ENCODE measurements at places on chromosomes 13 and 19. TPM values are rescaled to one million over a fixed set of nuclear protein-coding genes. Genes with fewer than 3 reads are reported as not detected.

The MTUS2 gene
- total RNA-seq, result 7.1 TPM

- no peaks in the 10 kb centered on the region for H3K27me3 ChIP-seq
- H3K4me1 ChIP-seq, result peaks cover 29% of the 10 kb centered on the region
- H3K4me3 ChIP-seq, result no peak overlapping the region
These were observed 2.5 kb downstream of the RPS19 start for GRCh38 chr19:41862445-41862986.

The F10 gene
- total RNA-seq, result 15.0 TPM

The FGF14 gene
- 2.1 TPM for total RNA-seq

The SULT2A1 gene
- not detected for total RNA-seq

- no peaks in the 10 kb centered on the region for H3K4me1 ChIP-seq
- no peak for DNase-seq
- H3K4me3 ChIP-seq, result no peak overlapping the region
These were observed 199.6 kb upstream of the IRS2 start for GRCh38 chr13:109985871-109986450.

DNA sequence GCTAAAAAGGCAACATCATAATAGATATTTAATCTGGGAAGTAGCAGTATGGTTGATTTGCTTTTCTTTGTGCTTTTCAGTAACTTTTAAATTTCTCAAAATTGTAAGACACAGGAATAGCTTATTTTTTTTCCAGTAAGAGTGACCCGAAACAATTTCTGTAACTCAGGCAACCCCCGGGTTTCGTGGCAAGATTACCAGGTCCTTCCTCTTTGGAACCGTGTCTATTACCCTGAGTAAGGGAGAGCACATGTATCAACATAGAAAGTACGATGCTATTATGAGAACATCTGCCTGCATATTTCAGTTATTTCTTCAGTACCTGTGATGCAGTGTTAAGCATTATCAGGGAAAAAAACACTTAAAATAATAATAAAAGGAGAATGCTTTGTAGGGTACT, 64.1 kb downstream of the DOCK9 start:
- peaks cover 22% of the 10 kb centered on the region for H3K4me1 ChIP-seq
- no peak overlapping the region for H3K4me3 ChIP-seq
- no peak for DNase-seq
- H3K27ac ChIP-seq, result no peak overlapping the region
- no peaks in the 10 kb centered on the region for H3K27me3 ChIP-seq
- peaks cover 9% of the 10 kb centered on the region for H3K36me3 ChIP-seq

The PGLYRP2 gene
- not detected for total RNA-seq

DNA sequence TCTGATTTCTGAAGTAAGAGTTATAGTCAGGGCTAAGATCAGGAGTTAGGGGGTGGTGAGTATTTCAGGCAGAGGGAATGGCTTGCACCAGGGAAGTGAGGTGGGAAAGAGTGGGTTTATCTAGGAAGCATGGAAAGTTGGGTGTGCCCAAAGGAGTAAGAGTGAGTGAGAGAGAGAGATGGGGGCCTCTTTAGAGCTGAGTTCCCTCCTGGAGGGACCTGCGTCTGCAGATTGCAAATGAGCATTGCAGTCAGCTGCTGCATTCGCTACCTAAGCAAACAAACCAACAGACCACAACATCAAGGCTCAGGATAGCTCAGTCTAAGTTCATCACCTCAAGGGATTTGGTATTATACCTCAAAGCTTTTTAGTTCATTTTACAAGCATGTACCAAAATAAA, 405.8 kb downstream of the FGF9 start:
- H3K36me3 ChIP-seq, result no peaks in the 10 kb centered on the region
- no peak for DNase-seq
- no peak overlapping the region for H3K4me3 ChIP-seq
- H3K27ac ChIP-seq, result no peak overlapping the region
- no peaks in the 10 kb centered on the region for H3K27me3 ChIP-seq

DNA sequence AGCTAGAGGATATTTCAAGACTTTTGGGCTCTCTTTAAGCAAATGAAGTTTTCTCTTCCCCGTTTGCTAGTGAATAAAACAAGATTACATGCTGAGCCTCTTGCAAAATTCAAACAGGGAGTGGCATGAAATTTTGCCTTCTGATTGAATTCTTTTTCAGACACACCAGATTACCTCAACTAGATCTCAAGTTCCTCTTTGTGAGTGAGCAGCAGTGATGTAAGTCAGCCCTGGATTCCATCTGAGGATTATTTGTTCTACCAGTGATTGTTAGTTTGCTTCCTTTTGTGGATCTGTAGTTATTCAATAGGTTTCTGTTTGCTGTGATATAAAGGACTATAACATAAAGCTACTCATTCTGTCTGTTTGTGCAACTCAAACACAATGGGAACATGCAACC, 407.7 kb downstream of the LMO7 start:
- no peaks in the 10 kb centered on the region for H3K27me3 ChIP-seq
- H3K4me1 ChIP-seq, result no peaks in the 10 kb centered on the region
- H3K4me3 ChIP-seq, result no peak overlapping the region
- H3K36me3 ChIP-seq, result no peaks in the 10 kb centered on the region

DNA sequence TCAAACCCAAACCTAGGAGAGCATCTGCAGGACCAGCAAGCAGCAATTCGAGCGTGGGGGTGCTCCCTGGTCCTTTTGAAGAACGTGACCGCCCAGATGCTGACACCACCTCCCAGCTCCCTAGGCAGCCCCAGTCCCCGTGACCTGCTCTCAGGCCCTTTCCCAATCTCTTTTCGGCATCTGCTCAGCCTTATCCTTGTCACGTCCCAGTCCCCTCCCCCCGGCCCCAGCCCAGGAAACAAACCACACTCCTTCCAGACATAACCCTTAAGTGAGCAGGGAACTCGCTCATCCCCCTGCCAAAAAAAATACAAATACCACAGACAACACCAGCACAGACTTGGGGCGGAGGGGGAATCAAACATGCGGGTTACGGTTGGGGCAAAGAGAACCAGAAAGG, 3.3 kb downstream of the MLLT1 start:
- DNase-seq, result peak; percentile 93
- H3K4me3 ChIP-seq, result no peak overlapping the region
- peaks cover 83% of the 10 kb centered on the region for H3K4me1 ChIP-seq
- H3K36me3 ChIP-seq, result no peaks in the 10 kb centered on the region
- H3K27me3 ChIP-seq, result no peaks in the 10 kb centered on the region
- H3K27ac ChIP-seq, result peak overlapping the region; percentile 93

- no peaks in the 10 kb centered on the region for H3K4me1 ChIP-seq
- no peak overlapping the region for H3K27ac ChIP-seq
- H3K27me3 ChIP-seq, result no peaks in the 10 kb centered on the region
- no peak for DNase-seq
These were observed 17.1 kb downstream of the UCHL3 start for GRCh38 chr13:75566658-75567057.

GRCh38 chr13:66301006-66301405, 929.1 kb downstream of the PCDH9 start:
- H3K27me3 ChIP-seq, result no peaks in the 10 kb centered on the region
- H3K4me3 ChIP-seq, result no peak overlapping the region
- DNase-seq, result no peak
- H3K4me1 ChIP-seq, result no peaks in the 10 kb centered on the region
- H3K27ac ChIP-seq, result no peak overlapping the region

DNA sequence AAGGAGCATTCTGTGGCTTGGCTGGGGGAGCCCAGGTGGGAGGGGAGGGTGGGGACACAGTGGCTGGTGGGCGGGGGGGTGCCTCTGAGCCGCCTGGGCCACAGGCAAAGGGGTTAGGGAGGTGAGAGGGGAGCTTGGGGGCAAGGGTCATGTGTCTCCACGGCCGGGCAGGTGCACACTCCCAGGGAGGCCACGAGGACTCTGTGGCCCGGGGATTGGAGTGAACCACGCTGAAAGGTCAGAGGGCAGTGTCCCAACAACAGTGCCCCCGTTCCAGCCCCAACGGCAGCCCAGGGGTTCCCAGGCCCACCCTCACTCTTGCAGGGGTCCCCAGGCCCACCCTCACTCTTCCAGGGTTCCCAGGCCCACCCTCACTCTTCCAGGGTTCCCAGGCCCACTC, 9.6 kb downstream of the C2CD4C start:
- peaks cover 57% of the 10 kb centered on the region for H3K27me3 ChIP-seq
- no peak for DNase-seq
- H3K27ac ChIP-seq, result no peak overlapping the region
- H3K36me3 ChIP-seq, result no peaks in the 10 kb centered on the region
- H3K4me1 ChIP-seq, result peaks cover 7% of the 10 kb centered on the region

GRCh38 chr19:49333811-49334288, 1.4 kb upstream of the CD37 start:
- H3K27me3 ChIP-seq, result no peaks in the 10 kb centered on the region
- peaks cover 18% of the 10 kb centered on the region for H3K4me1 ChIP-seq
- no peaks in the 10 kb centered on the region for H3K36me3 ChIP-seq
- DNase-seq, result no peak
- no peak overlapping the region for H3K4me3 ChIP-seq
- no peak overlapping the region for H3K27ac ChIP-seq

GRCh38 chr19:1774989-1775772, 21.9 kb downstream of the ONECUT3 start:
- no peaks in the 10 kb centered on the region for H3K36me3 ChIP-seq
- no peak overlapping the region for H3K4me3 ChIP-seq
- H3K4me1 ChIP-seq, result peaks cover 18% of the 10 kb centered on the region

The FCHO1 gene
- total RNA-seq, result 1.7 TPM

GRCh38 chr13:97243915-97244781, 22.0 kb downstream of the MBNL2 start:
- H3K27me3 ChIP-seq, result no peaks in the 10 kb centered on the region
- no peaks in the 10 kb centered on the region for H3K36me3 ChIP-seq
- peaks cover 88% of the 10 kb centered on the region for H3K4me1 ChIP-seq
- no peak overlapping the region for H3K4me3 ChIP-seq
- DNase-seq, result no peak

The ZNF208 gene
- 7.1 TPM for total RNA-seq

The ZNF541 gene
- total RNA-seq, result 0.19 TPM

DNA sequence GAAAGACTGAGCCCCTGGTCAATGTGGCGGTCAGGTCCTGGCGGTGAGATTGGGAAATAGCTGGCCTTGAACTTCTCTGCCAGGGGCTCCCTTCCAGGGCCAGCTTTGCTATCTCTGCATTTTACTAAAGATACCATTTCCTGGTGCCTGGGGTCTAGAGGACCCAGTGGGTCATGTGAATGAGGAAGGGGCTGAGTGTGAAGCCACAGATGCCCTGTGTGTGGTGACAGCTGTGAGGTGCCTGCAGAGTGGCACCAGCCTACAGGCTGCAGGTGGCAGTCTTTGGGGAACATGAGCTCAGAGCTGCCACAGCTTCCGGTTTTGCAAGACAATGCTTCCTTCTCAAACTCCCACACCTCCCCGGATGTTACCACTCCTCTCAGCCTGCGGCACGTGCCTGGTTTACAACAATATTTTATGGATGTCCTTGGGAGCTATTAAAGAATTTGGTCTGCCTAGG, 5.2 kb upstream of the MLNR start:
- H3K4me3 ChIP-seq, result no peak overlapping the region
- H3K27me3 ChIP-seq, result no peaks in the 10 kb centered on the region
- no peak overlapping the region for H3K27ac ChIP-seq
- DNase-seq, result no peak
- no peaks in the 10 kb centered on the region for H3K36me3 ChIP-seq
- peaks cover 5% of the 10 kb centered on the region for H3K4me1 ChIP-seq

The ZNF625 gene
- total RNA-seq, result 8.1 TPM

The TJP3 gene
- total RNA-seq, result 0.17 TPM

The EFNA2 gene
- not detected for total RNA-seq

GRCh38 chr19:44164673-44165512, at the start of gene ZNF226:
Gene ZNF226 (plus strand): TSS chr19:44165100. CDS start chr19:44170081, 4,981 bp downstream.
- H3K4me1 ChIP-seq, result peaks cover 9% of the 10 kb centered on the region
- no peaks in the 10 kb centered on the region for H3K27me3 ChIP-seq
- H3K36me3 ChIP-seq, result peaks cover 38% of the 10 kb centered on the region

DNA sequence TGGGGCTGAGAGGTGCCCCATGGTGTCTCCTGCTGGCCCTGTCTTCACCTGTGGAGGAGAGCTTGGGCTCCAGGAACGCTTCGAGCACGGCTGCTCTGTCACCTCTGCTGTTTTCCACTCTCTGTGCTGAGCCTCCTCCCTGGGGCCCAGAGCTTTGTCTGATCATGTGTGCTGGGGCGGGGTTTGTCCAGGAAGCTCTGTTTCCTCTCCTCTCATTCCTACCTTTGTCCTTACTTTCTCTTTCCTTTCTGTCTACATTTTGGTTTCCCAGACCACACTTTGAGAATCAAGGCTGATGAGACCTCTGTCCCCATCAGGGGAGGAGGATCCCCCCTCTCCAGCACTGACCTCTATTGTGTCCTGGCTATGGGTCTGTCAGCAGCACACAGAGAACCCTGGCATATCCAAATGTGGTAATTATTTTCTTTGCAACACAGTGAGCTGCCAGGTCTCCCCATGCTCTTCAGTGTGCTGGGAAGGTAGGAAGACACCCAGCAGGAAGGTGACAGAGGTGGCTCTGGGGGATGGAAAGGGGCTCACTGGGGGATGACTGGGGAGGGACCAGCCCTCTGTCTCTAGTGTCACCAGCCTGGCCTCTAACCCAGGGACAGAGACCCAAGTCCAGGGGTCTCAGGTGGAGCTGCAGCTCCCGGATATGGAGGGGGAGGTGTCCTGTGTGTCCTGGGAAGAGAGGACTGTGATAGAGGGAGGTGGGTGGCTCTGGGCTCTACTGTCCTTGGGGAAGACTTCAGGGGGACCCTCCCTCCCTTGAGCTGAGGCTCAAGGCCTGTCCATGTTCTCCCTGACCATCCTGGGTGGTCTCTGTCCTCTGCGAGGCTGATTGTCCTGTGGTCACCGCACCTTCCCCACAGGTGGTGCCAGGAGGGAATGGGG, at the start of gene CEACAM1:
CEACAM1 (minus strand) TSS at position 128 of the 894 bp plus-strand sequence; CDS start at position 21, 107 bp downstream.
- peak within 1 kb of the TSS; percentile 35 for H3K4me3 ChIP-seq
- H3K36me3 ChIP-seq, result no peaks in the 10 kb centered on the region
- no peaks in the 10 kb centered on the region for H3K27me3 ChIP-seq
- DNase-seq, result no peak
- peaks cover 13% of the 10 kb centered on the region for H3K4me1 ChIP-seq

The LDLR gene
- 53.5 TPM for total RNA-seq

DNA sequence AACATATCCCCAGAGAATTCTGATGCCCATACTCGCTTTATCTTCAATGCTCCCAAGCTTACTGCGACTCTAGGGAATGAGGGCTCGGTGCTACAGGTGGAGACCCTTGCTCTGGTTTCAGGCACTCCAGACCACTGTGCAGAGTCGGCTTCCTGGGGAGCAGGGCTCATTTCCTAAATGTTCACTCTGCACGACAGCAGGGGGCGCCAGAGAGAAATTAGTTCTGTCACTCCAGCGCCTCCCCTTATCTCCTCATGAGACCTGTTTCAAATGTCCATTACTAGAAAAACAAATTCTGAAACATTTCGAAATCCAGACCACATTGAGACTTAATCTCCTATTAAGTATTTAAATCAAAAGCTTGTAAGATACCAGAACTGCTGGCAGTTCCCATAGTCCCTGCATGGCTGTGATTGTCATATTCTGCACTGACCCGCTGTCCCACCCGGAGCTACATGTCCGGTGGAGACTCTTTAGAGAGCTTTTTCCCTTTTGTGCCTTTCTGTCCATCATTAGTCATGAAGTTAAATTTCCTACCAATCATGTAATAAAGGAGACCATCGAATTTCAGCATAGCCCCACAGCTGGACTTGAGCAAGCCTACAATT, 22.4 kb downstream of the EPSTI1 start:
- peaks cover 19% of the 10 kb centered on the region for H3K4me1 ChIP-seq
- no peak overlapping the region for H3K4me3 ChIP-seq
- no peak overlapping the region for H3K27ac ChIP-seq
- peak; percentile 42 for DNase-seq

The ELAVL3 gene
- total RNA-seq, result under 0.01 TPM

GRCh38 chr13:85500696-85501256, 298.4 kb downstream of the SLITRK6 start:
- no peaks in the 10 kb centered on the region for H3K4me1 ChIP-seq
- no peaks in the 10 kb centered on the region for H3K27me3 ChIP-seq
- no peak overlapping the region for H3K4me3 ChIP-seq
- no peak for DNase-seq
- no peak overlapping the region for H3K27ac ChIP-seq

GRCh38 chr19:5953680-5954213, 24.2 kb downstream of the RANBP3 start:
- H3K4me3 ChIP-seq, result no peak overlapping the region
- peaks cover 10% of the 10 kb centered on the region for H3K36me3 ChIP-seq
